IPS DF 19.7 (cell line): ENCODE measurements at places on chromosomes 1 and 21.

DNA sequence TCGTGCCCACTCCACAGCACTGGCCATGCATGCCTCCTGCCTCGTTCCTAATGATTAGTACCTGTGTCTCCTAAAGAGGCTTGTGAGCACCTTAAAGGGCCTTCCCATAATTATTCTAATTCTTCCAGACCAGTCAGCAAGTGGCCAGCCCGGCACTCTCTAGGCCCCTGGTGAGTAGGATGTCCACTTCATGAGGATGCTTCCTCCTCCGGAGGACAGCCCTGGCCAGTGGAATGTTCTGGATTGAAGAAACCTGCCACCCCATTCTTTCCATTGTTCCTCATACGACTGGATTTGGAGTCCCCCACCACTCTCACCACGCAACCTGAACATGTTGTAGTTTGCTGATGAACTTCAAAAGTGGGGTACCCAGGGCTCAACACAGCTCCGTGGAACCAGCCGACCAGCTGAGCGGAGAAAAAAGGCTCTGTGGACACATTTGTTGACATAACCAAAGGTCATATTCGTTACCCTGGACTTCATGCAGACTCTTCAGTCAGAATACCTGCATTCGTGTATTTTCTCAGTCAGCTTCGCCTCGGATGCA lies 46.7 kb upstream of the LBR start:
- no peak for DNase-seq

- DNase-seq: no peak
These were observed 403.8 kb downstream of the NUF2 start for GRCh38 chr1:163725551-163725950.

GRCh38 chr1:54355931-54356679 lies 50.1 kb downstream of the SSBP3 start:
- no peak for DNase-seq

DNA sequence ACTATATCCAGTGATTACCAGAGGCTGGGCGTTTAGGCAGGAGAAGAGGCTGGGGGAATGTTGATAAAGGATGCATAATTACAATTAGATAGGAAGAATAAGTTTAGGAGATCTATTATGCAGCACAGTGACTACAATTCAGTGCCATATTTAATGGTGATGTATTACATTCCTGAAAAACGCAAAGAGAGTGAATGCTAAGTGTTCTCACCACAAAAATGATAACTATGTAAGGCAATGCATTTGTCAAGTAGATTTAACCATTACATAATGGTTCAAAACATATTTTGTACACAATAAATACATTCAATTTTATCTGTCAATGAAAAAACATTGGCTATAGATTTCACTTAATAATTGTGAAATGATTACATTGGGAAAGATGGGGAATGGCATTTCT lies 548.9 kb downstream of the NUF2 start:
- DNase-seq: no peak

GRCh38 chr1:21262293-21263051 lies 27.8 kb downstream of the ECE1 start:
- no peak for DNase-seq

DNA sequence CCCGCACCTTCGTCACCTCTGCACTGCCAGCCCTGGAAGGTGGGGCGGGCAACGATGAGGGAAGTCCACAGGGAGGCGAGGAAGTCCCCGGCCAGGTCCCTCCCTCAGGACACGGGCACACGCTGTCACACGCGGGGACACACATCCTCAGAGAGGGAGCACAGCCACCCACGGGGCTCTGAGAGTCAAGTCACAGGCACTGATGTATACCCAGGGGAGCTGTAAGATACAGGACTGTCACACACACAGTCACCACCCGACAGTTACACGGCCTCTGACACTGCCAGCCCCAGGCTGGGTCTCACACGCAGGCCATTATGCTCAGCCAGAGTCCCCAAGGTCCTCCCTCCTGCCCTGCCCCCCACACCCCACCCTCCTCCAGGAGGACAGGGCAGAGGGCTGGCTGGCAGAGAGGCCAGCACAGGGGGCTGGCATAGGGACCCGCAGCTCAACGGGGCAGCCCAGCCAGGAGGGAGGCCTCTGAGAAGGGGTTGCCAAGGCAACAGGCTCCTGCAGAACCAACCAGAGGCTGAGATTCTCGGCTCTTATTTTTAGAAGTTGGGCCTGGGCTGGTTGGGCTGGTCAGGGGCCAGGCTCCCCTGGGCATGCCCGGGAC lies 17.7 kb upstream of the ADGRB2 start:
- DNase-seq: no peak

DNA sequence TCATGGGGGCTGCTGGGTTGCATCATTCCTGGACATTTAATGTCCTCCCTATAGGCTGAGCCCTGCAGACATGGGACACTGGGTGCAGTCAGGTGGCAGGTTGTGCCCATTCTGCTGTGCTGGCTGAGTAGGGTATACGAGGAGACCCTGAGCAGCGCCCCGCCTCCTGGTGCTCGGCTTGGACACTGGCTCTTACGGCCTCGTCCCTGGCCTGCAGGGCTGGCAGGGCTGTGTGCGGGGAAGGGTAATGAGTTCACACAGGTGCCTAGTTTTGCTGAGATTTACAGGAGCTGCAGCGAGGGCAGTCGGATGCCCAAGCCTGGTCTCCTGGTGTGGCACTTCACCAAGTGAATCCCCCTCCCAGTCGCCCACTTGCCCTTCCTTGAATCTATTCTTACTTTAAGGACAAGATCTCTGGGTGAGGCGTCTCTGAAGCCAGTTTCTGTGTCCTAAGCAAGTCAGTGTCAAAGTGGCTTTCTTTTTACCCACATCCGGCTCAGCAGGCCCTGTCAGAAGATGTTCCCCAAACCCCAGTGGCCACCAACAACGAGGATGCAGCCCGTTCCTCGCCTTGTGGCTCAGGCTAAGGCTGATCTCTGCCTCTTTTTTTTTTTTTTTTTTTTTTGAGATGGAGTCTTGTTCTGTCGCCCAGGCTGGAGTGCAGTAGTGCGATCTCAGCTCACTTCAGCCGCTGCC lies 73.2 kb downstream of the MAN1C1 start:
- DNase-seq: no peak

GRCh38 chr1:11147197-11147770 lies 41.9 kb upstream of the ANGPTL7 start:
- no peak for DNase-seq

DNA sequence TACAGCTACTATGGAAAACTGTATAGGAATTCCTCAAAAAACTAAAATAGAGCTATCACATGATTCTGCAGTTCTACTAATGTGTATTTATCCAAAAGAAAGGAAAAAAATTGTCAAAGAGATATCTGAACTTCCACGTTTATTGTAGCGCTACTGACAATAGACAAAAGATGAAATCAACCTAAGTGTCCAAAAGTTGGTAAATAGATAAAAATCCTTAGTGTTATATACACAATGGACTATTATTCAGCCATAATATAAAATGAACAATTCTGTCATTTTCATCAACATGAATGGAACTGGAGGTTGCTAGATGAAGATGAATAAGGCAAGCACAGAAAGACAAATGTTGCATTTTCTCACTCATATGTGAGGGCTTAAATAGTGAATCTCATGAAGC lies 1492.1 kb downstream of the MRPL39 start:
- DNase-seq: no peak

DNA sequence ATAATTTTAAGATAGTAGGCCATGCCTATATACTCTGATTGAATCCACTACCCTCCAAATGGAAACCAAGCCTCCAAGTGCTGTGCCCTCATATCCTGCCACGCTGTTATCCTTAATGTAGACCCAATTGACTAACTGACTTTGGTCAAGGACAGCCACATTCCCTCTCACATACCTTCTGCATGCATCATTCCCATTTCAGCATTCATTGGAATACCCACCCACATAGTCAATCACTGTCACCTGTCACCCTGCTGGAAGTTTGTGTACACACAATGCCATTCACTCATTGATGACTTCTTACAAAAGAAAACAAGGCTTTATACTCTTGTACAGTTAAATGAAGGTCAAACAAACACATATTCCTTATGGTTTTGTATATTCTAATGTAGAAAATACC lies 221.1 kb upstream of the PBX1 start:
- no peak for DNase-seq
